ENCODE measurements at places on chromosomes 4 and X. TPM values are rescaled to one million over a fixed set of nuclear protein-coding genes. Genes with fewer than 3 reads are reported as not detected.

BEX4 gene
- 1.9 TPM for polyA plus RNA-seq

ATG4A gene
- 16.2 TPM for polyA plus RNA-seq

ZNF827 gene
- polyA plus RNA-seq: 11.2 TPM

SH3TC1 gene
- polyA plus RNA-seq: 15.2 TPM

GATA1 gene
- not detected for polyA plus RNA-seq

GPRASP3 gene
- 0.14 TPM for polyA plus RNA-seq

DSPP gene
- not detected for polyA plus RNA-seq

DNA sequence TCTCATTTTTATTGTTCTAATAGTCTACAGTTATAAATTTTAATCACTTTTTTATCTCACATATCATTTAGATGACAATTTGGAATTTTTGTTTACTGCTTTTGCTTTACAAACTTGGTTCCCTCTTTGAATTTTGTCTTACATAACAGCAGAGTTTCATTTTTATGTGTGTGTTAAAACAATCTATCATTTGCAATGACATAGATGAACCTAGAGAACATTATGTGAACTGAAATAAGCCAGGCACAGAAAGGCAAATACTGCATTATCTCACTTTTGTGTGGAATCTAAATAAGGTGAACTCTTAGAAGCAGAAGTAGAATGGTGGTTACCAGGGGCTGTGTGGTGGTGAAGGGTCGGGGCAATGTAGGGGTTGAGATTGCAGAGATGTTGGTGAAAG lies 170.7 kb downstream of the GASK1B start:
- no peak overlapping the region for H3K27ac ChIP-seq
- DNase-seq: no peak
- H3K4me1 ChIP-seq: no peaks in the 10 kb centered on the region
- no peak overlapping the region for H3K4me3 ChIP-seq

DNA sequence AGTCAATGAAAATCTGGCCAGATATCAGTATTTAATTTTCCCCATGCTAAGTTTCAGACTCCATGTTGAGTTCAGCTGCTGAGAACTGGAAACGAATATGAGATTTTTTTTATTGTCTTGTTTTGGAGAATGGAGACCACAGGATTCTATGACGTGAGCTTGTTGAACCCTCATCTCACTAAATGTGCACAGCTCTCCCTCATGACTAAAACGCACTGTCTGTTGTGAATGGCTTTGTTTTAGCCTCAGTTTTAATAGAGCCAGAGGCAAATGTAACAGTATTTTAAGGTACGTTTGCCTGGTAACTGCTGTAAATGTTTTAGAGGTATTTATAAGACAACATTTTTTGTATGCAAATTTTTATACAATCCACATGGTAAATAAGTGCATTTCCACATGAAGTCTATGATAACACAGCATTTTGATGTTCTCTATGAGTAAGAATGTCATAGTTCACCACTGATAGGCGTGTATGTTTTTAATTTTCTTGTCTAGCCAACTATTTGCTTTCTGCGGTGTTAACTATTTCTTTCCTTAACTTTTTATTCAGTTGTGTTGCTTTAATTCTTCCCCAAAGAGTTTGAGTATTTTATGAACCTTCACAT lies 1159.3 kb upstream of the TENM3 start:
- H3K4me1 ChIP-seq: no peaks in the 10 kb centered on the region
- no peaks in the 10 kb centered on the region for H3K27me3 ChIP-seq
- H3K4me3 ChIP-seq: no peak overlapping the region
- DNase-seq: no peak

- no peaks in the 10 kb centered on the region for H3K27me3 ChIP-seq
- no peak overlapping the region for H3K4me3 ChIP-seq
- H3K36me3 ChIP-seq: no peaks in the 10 kb centered on the region
- no peak for DNase-seq
- no peak overlapping the region for H3K27ac ChIP-seq
Measured at GRCh38 chrX:97315939-97316338, 432.2 kb downstream of the RPA4 start.

GRCh38 chrX:12080265-12080664 lies 58.0 kb upstream of the FRMPD4 start:
- no peaks in the 10 kb centered on the region for H3K36me3 ChIP-seq
- no peaks in the 10 kb centered on the region for H3K4me1 ChIP-seq
- no peaks in the 10 kb centered on the region for H3K27me3 ChIP-seq
- no peak overlapping the region for H3K4me3 ChIP-seq

DNA sequence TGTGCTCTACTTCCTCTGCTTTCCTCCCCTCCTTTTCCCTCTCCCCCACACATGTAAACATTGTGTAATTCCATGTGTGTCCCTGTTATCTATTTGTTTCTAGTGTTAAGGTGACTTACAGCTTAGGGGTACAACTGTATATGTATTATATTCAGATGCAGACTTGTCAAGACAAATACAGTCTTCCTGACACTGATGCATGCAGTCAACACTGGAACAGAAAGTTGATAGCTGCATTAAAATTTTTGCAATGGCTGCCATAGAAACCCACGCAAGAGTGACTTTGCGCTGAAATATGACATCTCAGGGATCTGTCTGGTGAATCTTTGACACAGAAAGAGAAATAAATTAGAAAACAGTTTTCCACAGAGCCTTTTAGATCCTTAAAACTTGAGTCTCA lies 656.7 kb downstream of the IL1RAPL1 start:
- no peak overlapping the region for H3K4me3 ChIP-seq
- H3K36me3 ChIP-seq: no peaks in the 10 kb centered on the region
- no peak overlapping the region for H3K27ac ChIP-seq
- H3K27me3 ChIP-seq: no peaks in the 10 kb centered on the region

DNA sequence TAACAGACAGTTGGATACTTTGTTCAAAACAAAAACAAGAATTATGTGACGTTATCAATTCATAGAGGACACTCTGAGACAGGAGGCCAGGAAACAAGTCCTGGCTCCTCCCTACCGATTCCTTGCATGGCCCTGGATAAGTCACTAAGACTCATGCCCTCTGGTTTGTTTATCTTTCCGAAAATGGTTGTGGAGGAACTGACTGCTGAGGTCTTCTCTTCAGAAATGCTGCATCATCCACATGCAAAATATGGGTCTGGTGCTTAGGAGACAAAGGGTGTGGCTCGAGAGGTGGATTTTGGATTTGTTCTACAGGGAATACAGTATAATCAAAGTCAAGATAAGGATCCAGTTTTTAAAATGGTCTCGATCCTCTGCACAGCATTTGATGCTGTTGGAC lies 130.9 kb downstream of the RELL1 start:
- no peak overlapping the region for H3K4me3 ChIP-seq
- H3K4me1 ChIP-seq: no peaks in the 10 kb centered on the region
- H3K27ac ChIP-seq: no peak overlapping the region

DNA sequence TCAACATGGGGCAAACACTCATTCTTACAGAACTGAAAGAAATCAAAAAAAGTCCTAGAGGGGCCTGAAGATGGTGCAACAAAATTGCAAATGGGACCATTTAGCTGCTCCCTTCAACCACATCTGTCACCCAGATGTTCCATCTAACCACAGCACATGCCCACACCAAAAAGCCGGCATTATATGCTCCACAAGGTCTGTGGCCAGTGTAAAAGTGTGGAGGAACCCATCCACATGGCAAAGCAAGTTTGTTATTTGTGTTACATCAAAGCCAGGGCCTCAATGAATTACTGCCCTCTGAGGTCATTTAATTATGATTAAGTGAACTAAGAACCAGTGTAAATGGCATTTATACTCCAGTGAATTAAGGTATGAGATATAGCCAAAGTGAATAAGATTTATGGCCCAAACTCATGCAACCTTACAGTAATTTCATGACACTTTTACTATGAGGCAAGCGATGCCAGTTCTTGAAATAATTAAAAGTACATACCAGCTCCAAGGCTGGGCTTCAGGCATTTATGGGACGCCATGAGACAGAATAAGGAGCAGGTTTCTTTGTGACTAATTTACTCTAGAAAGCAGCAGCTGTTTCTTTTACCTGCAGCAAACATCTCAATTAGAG lies 48.7 kb upstream of the FGF16 start:
- H3K4me1 ChIP-seq: no peaks in the 10 kb centered on the region
- no peaks in the 10 kb centered on the region for H3K36me3 ChIP-seq
- no peak for DNase-seq
- H3K27ac ChIP-seq: no peak overlapping the region
- H3K27me3 ChIP-seq: no peaks in the 10 kb centered on the region

- H3K4me1 ChIP-seq: no peaks in the 10 kb centered on the region
- no peak for DNase-seq
- H3K27me3 ChIP-seq: no peaks in the 10 kb centered on the region
Measured at GRCh38 chrX:36867143-36867542, 141.0 kb upstream of the FAM47C start.

DNA sequence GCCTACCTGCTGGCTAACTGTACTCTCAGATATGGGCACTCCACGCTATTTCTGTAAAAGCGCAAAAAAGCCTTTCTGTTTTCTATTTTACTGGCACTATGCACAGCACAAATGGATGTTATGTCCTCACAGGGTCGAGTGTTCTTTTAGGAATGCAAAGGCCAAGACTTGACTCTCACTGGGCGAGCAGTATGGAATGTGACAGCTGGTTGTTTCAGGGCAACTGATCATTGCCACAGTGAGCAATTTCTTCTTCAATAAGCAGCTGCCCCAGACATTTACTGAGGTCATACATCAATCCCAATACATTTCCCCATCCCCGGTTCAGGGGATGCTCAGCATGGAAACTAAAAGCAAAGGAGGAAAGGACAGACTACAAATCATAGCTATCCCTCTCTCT lies 58.2 kb downstream of the PDE5A start:
- H3K36me3 ChIP-seq: no peaks in the 10 kb centered on the region
- no peak for DNase-seq
- no peaks in the 10 kb centered on the region for H3K4me1 ChIP-seq
- no peak overlapping the region for H3K4me3 ChIP-seq
- no peaks in the 10 kb centered on the region for H3K27me3 ChIP-seq

DNA sequence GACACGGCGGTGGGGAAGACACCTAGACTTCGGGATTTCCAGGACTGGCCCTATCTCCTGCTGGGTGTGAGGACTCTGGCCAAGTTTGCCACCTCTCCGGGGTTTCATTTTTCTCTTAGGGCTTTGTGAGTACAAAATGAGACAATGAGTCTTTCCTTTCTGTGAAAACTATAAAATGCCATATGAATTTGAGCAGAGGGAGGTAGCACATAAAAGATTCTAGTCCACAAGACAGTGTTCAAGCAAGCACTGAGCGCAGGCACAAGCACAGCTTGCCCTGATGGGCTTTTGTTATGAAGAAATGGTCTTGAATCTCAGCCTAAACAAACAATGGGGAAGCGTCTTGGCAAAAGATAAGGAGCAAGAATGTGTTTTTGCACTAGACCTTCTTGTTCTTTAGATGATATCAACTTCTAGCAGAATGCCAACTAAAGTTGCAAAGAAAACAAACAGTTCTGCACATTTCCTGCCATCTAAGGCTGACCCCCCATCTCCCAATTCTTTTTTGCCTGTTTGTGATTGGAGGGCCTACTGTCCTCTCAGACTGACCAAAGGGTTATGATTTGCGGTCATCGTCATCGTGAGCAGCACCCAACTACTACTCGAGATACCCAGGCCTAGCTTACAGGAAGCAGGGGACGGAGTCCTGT lies 73.0 kb upstream of the ZNF518B start:
- no peaks in the 10 kb centered on the region for H3K36me3 ChIP-seq
- no peak for DNase-seq
- H3K27ac ChIP-seq: no peak overlapping the region
- no peaks in the 10 kb centered on the region for H3K27me3 ChIP-seq

- H3K4me3 ChIP-seq: no peak overlapping the region
- no peak overlapping the region for H3K27ac ChIP-seq
- no peak for DNase-seq
- H3K4me1 ChIP-seq: no peaks in the 10 kb centered on the region
- H3K27me3 ChIP-seq: no peaks in the 10 kb centered on the region
- H3K36me3 ChIP-seq: no peaks in the 10 kb centered on the region
Measured at GRCh38 chr4:88297212-88297516, 12.8 kb upstream of the PPM1K start.

GRCh38 chr4:152598454-152598853 lies 62.6 kb upstream of the FBXW7 start:
- no peak overlapping the region for H3K27ac ChIP-seq
- no peaks in the 10 kb centered on the region for H3K27me3 ChIP-seq
- no peak overlapping the region for H3K4me3 ChIP-seq
- H3K4me1 ChIP-seq: peaks cover 16% of the 10 kb centered on the region
- DNase-seq: no peak
- no peaks in the 10 kb centered on the region for H3K36me3 ChIP-seq

DNA sequence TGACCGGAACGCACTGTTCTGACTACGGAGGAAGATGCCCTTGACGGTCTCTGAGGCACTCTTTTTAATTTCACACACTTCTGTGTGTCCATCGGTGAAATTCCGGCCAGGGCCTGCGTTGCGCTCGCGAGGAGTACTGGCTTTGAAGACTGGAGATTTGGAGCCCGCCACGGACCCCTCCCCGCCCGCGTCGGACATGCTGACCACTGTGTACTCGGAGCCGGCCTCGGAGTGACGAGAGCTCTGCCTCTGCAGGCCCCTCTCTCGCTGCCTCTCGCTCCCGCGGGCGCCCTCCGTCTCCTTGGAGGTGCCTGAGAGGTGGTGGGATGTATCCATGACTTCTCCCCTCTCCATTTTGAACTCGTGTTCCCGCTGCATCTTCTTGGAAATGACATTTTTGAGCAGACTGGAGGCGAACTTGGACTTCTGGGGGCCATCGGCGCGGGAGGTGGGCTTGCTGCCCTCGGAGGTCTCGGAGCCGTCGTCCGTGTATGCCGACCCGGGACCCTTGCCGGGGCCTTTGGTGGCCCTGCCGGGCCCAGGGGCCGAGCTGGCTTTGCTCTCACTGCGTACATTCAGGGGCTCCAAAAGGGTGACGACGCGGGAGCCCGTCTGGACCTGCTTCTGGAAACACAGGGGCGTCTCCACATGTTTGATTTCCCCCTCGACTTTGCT lies 5.7 kb downstream of the C4orf54 start:
- DNase-seq: no peak
- H3K36me3 ChIP-seq: no peaks in the 10 kb centered on the region
- no peak overlapping the region for H3K4me3 ChIP-seq
- no peak overlapping the region for H3K27ac ChIP-seq

DNA sequence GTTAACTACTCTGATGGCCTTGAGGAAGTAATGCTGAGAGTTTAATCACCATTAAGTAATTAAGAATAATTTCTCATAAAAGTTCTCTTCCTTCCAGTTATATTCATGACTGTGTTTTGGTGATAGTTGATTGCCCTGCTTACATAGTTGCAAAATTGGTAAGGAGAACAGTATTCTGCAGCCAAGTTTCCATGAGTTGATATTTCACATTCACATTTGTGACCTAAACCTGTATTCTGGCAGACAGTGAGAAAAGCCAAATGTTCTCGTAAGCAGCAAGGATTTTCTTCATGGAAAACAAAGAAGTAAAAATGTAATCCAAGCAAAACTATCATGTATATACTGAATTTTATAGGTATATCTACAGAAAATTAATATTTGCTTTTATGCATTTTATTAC lies 187.8 kb upstream of the NUDT6 start:
- H3K4me3 ChIP-seq: no peak overlapping the region
- no peak overlapping the region for H3K27ac ChIP-seq
- no peak for DNase-seq

DNA sequence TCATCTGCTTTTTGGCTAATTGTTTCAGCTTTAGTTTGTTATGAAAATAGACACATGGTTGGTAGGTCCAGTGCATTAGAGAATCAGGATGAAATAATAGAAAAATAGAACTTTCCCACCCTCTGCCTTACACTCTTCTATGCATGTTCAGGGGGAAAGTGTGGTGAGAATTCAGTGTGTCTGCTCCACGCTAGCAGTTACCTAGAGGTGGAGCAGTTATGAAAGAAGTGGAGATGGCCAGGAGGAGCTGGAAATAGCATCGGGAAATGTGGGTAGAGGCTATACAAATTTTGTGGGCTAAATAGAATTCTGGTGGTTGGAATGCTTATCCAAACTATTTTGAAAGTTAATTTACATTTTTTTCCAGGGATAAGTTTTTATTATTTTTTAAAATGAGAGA lies 91.4 kb upstream of the MAD2L1 start:
- no peak for DNase-seq
- no peaks in the 10 kb centered on the region for H3K4me1 ChIP-seq
- no peak overlapping the region for H3K27ac ChIP-seq
- no peaks in the 10 kb centered on the region for H3K27me3 ChIP-seq

Data from GM12878 (cell line).